Stimulated activated CD8-positive, alpha-beta memory T cell treated with anti-CD3 and anti-CD28 coated beads, Interleukin-4, amount 100 ng/mL, for 48 hours (primary cell): ENCODE measurements at places on chromosomes 16 and 17.

- DNase-seq: peak; percentile 68
Observed at GRCh38 chr17:42221886-42222745, 27.8 kb upstream of the GHDC start.

GRCh38 chr16:25570131-25570530 lies 121.6 kb upstream of the HS3ST4 start:
- no peak for DNase-seq

GRCh38 chr17:63646488-63646806 lies 24.2 kb downstream of the MAP3K3 start:
- DNase-seq: no peak

DNA sequence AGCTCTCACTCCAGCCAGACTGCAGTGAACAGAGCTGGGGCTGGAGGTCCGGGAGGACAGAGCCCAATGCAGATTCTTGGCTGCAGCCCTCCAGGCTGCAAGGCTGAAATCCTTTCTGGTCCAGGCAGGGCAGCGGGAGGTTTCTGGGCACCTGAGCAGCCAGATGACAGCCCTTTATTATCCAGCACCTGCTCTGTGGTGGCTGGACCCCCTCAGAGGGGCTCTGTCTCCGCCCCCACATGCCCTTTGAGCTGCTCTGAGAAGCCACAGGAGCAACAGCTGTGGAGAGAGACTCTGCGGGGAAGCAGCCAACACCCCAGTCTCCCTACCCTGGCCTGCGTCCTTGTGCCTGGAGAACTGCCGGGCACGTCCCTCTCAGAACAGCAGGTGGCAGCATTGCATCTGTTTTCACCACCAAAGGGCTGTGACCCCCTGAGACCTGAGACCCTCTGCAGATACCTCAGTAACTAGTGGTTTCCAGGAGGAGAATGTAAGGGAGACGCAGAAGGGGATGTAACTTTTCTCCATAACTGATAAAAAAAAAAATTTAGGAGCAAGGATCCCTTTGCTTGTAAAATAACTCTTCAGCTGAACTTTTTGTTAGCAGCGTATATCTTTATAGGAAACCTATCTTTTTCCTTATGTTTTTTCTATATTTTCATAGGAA lies 3.7 kb upstream of the CNP start:
- peak; percentile 83 for DNase-seq

- no peak for DNase-seq
Observed at GRCh38 chr16:521381-522210, 5.9 kb upstream of the CAPN15 start.
